ENCODE measurements at places on chromosomes 6 and 20.

GRCh38 chr20:33071198-33071597, 8.2 kb upstream of the BPIFB4 start:
- no peak for DNase-seq

GRCh38 chr6:56685102-56685733, 42.5 kb upstream of the DST start:
- no peak for DNase-seq

DNA sequence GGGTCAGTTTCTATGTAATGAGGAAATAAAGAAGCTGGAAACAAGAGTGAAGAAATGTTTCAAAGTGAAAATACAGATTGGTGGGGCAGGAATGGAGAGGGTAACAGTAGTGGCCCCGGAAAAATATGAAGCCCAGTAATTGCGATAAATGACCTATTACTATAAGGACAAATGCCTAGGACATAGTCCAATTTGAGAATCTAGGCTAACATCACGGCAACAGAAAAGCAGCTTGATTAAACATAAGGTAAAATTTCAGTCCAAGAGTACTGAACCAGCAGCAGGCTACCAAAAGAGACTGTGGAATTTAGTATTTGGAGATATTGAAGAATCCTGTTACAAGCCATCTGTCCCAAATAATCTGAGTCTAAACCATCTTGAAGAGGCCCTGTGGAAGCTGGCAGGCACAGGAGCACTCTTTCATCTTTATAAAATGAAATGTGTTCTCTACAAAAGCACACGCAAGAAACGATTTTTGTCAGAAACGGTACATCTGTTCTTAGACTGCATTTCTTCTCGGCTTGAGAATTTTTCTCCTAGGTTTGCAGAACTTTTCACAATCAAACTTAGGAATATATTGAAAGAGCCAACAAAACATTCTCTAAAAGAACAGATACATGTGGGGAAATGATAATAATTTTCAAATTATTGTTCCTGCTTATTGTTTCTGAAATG, 49.3 kb downstream of the ELOVL5 start:
- DNase-seq: no peak

GRCh38 chr6:21970569-21971300, 326.1 kb downstream of the PRL start:
- DNase-seq: no peak

DNA sequence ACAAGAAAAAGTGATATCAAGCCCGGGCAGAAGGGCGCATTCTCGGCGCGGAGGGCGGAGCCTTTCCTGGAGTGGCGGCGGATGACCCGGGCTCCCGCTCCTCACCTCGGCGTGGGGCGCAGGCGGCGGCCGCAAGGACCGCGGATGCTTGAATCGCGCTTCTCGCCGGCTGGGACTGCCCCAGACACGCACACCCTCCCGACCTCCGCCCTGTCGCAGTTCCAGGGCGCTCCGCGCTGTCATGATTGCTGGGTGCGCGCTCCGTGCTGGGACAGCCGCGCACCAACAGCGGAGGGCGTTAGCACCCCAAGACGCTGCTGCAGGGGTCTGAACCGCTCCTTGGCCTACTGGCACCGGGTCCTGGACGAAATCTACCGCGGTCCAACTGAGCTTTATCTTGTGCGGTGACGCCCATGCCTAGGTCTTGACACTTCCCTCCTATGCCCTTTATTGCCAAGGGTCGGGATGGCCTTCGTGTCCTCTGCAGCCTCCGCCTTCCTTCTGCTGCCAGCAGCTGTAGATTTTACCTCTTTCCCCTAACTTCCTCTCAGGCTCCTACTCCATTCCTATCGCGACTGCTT, 43.3 kb downstream of the IRAK1BP1 start:
- no peak for DNase-seq

- DNase-seq: no peak
Measured at GRCh38 chr20:23347791-23348190, 2.8 kb upstream of the NXT1 start.

DNA sequence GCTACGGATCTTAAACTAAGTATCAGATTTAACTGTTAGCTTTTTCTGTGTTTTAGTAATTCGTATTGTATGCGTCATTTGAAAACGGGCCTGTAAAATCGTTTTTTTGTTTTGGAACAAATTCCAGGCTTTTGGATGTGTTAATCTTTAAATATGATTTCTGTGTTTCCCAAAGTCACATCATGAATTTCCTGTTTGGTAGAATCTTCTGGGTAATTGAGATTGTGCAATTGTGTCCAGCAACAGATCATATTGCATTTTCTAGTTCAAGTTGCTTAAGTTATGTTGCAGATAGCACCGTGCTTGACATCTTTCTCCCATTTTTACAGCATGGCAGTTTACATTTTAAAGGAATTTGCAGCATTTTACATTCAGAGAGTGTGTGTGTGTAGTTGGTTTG, 1.9 kb downstream of the MAPK14 start:
- DNase-seq: no peak

GRCh38 chr6:96900873-96901272, 3.2 kb upstream of the NDUFAF4 start:
- no peak for DNase-seq

- DNase-seq: no peak
Measured at GRCh38 chr6:13229205-13230085, 98.9 kb downstream of the TBC1D7 start.

DNA sequence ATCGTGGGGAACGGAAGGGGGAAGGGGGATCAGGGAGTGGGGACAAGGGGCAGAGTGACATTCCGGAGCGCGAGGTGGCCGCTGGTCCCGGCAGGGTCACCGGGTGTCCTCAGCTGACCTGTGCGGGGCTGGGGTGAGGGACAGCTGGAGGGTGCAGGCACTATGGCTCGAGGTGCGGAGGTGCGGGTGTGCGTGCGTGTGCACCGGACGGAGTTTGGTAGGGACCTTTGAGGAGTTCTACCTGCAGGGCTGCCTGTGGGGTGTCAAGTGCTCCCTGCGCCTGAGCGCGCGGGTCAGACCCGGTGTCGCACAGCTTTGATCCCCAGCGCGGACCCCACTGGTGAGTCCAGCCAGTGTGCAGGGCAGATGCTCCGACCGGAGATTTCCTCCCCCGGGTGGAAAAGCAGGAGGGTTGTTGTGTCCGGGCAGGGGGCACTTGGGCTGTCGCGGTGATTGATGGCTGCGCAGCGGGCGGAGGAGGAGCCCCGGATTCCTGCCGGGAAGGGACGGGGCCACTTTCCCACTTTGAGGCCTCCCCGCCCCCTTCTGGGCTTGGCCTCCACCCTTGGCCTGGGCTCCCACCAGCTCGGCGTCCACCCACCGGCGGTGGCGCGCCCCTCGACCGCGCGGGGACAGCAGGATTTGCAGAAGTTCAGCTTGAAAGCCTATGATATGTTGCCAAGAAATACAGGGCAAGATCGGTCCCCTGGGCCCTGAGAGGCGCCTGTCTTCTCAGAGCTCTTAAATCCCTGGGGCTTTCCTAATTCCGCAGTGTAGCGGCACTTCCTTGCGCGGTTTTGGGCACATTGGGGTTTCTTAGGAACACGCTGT, 658 bp downstream of the RIN2 start:
- no peak for DNase-seq

Data from H54 (cell line).